ENCODE measurements at places on chromosomes 4 and X.
A peak's percentile ranks its signal among the peaks of the same experiment; 100 is the strongest.

DNA sequence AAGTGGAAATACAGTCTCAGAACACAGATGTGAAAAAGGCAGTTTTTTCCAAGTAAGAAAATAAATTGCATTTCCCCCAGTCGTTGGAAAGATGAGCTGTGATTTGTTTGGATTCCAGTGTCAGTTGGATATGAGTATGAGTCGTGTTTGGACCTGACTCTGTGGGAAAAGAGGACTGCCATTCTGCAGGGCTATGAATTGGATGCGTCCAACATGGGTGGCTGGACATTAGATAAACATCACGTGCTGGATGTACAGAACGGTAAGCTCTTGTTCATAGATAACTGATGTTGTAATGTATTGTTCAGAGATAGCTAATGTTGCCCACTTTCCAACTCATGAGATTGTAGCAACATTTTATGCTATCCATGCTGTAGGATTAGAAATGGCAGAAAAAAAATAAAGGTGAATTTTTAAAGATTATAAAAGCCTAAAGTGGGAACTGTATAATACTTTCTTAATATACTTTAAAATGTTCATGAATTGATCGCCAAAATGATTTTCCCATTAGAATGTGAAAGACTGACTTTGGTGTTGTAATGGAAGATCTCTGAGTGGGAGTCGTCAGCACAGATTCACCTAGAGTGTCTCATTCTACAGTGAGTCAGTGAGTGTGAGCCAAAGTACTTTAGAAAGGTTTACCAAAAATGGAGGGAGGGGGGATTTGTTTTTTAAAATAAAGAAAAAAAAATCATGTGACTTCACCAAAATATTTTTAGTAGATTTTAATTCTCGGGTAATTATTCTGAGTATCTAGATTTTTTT lies 178.7 kb downstream of the DCTD start:
- DNase-seq, result no peak

GRCh38 chrX:68842351-68842750 lies 13.5 kb downstream of the EFNB1 start:
- no peak for DNase-seq

- DNase-seq, result no peak
These were observed 209.9 kb downstream of the SHROOM3 start for GRCh38 chr4:76644831-76645485.

- DNase-seq, result peak; percentile 49
These were observed 31.4 kb upstream of the NKX6-1 start for GRCh38 chr4:84530454-84530853.

GRCh38 chrX:42075032-42075431 lies 151.7 kb upstream of the CASK start:
- no peak for DNase-seq

DNA sequence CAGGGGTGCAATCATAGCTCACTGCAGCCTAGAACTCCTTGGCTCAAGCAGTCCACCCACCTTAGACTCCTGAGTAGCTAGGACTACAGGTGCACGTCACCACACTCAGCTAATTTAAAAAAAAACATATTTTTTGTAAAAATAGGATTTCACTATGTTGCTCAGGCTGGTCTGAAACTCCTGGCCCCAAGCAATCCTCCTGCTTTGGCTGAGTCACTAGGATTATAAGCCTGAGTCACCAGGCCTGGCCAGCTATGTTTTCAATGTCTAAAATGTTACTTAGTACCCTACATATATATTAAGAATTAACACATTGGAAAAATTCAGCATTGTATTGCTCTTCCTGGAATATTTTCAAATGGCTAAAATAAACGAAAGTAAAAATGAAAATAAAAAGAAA lies 37.5 kb downstream of the PNPLA4 start:
- DNase-seq, result no peak

- DNase-seq, result peak; percentile 25
These were observed 28.8 kb downstream of the NKX6-1 start for GRCh38 chr4:84470204-84470785.

- DNase-seq, result no peak
These were observed 3.6 kb downstream of the IL9R start for GRCh38 chrX:156001001-156001666.

DNA sequence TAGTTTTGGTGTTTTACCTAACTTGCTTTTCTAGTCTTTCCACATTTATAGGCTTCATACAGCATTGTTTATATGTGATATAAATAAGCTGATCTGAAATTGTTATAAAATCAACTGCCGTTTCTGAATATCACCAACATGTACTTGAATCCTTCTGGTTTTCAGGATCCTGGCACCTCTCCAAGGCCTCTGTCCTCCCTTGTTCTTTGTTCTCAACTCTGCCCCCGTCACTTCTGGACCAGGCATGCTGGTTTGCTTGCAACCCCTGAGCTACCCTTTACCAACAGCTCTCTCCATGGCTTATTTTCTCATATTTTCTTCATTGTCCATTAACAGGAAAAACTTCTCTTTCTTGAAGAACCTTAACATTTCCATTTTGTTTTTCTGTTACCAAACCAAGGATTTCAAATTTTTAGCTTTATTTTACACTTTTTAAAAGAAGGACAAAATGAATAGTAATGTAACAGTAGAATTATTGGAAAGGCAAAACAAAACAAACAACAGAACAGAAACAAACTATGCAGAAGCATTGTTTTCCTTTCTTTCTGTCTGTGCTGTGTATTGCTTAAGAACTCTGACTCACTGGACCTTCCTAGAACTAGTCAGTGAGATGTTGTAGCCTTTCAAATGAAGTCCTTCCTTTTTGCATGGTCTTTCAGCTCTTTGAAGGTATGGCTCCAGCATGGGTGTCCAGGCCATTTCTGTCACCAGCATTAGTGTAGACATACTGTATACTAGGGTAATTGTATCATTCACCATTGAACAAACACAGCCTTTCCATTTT lies 44.8 kb downstream of the BANK1 start:
- no peak for DNase-seq

- DNase-seq, result no peak
These were observed 6.1 kb upstream of the WAS start for GRCh38 chrX:48677516-48677915.

DNA sequence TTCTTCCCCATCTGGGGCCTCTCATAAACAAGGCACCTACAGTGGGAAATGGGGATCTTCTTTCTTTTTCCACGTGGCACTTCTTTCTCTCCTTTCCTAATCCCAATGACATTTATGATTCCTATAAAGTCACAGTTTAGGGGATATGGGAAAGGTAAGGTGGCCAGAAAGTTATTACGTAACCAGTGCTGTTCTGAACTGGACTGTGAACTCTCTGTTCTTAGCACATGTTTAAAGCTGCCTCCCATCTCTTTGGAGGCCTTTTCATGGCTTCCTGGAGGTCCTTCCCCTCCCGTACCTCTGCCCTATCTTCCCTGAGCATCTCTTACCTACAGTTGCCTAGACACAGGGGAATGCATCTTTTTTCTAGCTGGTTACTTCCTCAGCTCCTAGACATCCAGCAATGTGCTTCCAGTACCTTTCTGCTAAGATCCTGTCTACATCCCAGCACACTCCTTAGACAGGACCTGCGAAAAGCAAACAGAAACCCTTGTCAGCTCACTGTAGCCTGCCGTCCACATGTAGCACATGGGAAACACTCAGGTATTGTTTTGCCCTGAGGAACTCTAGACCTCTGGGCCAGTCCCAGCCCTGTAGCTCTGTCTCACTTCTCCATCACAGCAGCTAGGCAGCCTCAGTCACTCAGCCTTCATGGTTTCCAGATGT lies 195.4 kb downstream of the NWD2 start:
- no peak for DNase-seq

DNA sequence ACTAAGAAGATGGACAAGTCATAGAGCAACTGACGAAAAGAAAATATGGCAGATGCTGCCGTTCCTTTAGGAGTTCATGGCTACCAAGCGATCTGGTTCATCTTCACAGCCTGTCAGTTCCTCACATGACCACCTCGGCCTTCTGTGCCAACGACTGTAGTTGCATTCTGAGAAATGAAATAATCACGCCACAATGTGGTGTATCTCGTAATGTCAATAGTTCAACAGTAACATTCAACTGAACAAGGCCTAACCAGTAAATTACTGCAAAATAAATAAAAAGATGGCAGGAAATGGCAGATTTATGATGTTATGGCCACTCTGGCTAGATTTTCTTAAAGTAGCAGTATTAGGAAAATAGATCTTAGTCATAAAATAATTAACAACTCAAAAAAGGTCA lies 4.4 kb downstream of the GPRIN3 start:
- peak; percentile 60 for DNase-seq

DNA sequence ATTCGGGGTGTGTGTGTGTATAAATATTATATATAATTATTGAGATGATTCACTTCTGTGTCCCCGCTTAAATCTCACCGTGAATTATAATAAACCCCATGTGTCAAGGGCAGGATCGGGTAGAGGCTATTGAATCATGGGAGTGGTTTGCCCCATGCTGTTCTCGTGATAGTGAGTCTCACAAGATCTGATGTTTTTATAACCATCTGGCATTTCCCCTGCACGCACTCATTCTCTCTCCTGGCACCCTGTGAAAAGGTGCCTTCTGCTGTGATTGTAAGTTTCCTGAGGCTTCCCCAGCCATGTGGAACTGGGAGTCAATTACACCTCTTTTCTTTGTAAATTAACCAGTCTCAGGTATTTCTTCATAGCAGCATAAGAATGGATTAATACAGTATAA lies 851.4 kb upstream of the AGA start:
- no peak for DNase-seq

- no peak for DNase-seq
These were observed 1.9 kb upstream of the SEPTIN6 start for GRCh38 chrX:119694601-119695534.

DNA sequence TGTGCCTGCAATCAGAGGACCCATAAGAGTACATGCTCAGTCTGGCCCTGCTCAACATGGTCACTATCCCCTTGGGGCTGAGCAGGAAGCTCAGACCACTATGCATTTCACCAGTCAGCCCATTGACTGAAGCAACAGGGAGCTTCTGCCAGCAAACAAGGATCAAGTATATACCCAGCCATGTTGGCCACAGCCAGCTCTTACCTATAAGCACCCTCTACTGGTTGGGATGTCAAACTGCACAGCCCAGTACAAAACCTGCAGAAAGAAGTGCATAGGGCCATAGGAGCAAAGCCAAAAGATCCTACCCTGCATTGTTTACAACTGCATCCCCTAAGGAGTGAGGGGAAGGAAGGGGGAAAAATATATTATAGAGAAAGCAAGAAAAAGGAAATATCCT lies 214.4 kb upstream of the CPEB2 start:
- peak; percentile 32 for DNase-seq

GRCh38 chr4:145333786-145334185 lies 147.9 kb upstream of the SMAD1 start:
- DNase-seq, result no peak

DNA sequence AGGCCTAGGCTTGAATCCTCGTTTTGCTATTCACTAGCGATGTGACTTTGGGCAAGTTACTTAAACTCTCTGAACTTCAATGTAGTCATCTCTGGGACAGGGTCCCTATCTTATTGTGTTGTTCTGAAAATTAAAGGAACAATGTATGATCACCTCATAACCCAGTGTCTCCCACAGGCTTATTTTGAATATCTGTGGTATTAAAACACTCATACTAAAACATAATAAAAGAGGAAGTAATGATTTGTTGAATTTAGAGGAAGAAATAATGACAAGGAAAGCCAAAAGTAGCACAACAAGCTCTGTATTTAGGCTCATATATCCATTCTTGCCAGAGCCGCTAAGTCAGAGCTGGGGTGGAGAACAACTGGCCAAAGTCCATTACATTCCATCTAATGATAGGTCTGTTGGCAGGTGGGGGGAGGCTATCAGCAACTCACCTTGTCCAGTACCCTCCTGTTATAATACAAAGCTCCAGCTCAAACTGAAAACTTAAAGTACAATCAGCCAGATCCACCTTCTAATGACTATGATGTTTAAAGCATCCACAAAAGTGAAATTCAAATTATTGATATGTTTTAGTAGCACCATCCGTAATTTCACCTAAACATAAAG lies 64.5 kb upstream of the LSM6 start:
- DNase-seq, result no peak

GRCh38 chrX:132740316-132741123 lies 217.9 kb downstream of the HS6ST2 start:
- peak; percentile 42 for DNase-seq

- peak; percentile 70 for DNase-seq
These were observed 12.4 kb downstream of the SMIM20 start for GRCh38 chr4:25926462-25926861.

GRCh38 chr4:184375027-184375426 lies 99.3 kb downstream of the IRF2 start:
- DNase-seq, result no peak

- peak; percentile 72 for DNase-seq
These were observed 22.0 kb downstream of the CCNQ start for GRCh38 chrX:153576961-153577360.

- no peak for DNase-seq
These were observed 52.7 kb downstream of the TBC1D9 start for GRCh38 chr4:140703463-140703862.

GRCh38 chr4:5446595-5447226 lies 261.6 kb downstream of the EVC2 start:
- DNase-seq, result no peak

DNA sequence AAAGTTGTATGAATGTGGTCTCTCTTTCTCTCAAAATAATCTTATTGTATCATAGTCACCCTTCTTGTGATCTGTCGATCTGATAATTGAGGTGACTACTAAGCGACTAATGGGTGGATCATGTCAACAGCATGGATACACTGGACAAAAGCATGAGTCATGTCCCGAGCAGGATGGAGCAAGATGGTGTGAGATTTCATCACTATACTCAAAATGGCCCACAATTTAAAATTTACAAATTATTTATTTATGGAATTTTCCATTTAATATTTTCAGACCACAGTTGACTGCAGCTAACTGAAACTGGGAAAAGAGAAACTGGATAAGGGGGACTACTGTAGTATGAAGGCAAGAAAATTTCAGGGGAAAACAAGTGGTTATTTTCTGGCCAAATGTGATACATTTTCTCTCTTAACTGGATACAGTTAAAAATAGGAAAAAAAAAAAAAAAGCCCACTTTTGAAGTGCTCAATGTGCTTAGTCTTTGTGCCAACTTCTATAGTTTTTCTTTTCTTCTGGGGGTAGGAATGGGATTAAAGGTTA lies 25.3 kb downstream of the FAM241A start:
- DNase-seq, result no peak

GRCh38 chr4:169744601-169745000 lies 13.1 kb downstream of the HPF1 start:
- no peak for DNase-seq

DNA sequence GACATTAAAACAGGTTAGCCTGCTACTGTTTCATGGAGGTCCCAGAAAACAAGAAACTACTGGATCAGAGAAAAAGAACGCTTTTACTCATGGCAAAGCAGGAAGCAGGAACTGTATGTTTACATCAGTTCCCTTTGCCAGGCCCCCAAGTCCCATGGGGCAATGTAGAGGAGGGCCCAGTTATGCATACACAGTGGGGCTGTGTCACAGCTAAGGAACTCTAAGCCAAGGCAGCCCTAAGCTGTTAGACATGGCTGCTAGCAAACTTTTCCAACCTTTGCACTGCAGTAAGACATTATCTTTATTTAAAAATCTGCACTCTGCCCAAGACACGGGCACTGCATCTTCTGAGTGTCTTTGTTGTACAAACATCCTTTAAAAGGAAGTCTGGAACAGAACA lies 975.8 kb downstream of the C4orf33 start:
- DNase-seq, result no peak

Data from NCI-H82 (cell line).